ENCODE measurements at places on chromosomes 12 and 14. TPM values are rescaled to one million over a fixed set of nuclear protein-coding genes. Genes with fewer than 3 reads are reported as not detected.

GPRC5A gene
- not detected for total RNA-seq

CCDC177 gene
- not detected for total RNA-seq

ZBTB39 gene
- 8.8 TPM for total RNA-seq

KLRK1 gene
- total RNA-seq, result 195 TPM

LRFN5 gene
- not detected for total RNA-seq

GCH1 gene
- 73.2 TPM for total RNA-seq

SERPINA3 gene
- not detected for total RNA-seq

LMNTD1 gene
- total RNA-seq, result not detected

MTRFR gene
- 31.7 TPM for total RNA-seq

TEX52 gene
- total RNA-seq, result 0.67 TPM

CCDC196 gene
- not detected for total RNA-seq

DNA sequence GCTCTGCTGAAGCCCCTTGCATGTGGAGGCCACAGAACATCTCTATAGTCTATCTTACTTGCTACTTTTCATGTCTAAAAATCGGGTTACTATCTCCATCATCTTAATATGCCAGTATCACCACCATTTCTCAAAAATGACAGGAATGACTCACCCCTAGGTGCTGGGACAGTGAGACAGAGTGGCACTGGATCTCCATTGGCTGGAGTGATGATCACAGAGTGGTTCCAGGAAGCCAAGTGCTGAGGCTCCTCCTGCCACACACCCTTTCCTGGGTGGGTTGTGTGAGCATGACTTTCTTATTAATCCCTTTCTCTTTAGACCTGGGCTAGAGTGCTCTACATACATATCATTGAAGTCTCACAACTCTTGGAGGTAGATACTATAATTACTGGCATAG is 3.3 kb upstream of the ASCL1 start:
- DNase-seq, result peak; percentile 61

DNA sequence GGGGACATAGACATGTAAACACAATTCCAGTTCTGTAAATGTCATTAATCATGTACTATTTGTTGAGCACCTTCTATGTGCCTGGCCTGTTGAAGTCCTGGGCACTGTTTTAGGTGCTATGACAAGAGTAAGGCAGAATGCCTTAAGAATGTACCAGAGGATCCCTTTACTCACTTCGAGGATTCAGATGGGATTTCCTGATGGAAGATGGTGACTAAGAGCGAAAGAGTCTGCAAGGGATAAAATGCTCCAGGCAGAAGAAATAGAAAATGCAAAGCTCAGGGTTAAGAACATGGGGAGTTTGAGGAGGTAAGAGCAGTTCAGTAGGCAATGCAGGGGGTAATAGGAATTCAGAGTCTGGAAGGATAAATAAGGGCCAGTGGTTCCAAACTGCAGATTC is 671.3 kb upstream of the TBX3 start:
- no peak for DNase-seq

GRCh38 chr14:100667656-100668055 is 59.0 kb upstream of the DLK1 start:
- no peak for DNase-seq

GRCh38 chr12:44837114-44837755 is 38.9 kb downstream of the NELL2 start:
- no peak for DNase-seq

DNA sequence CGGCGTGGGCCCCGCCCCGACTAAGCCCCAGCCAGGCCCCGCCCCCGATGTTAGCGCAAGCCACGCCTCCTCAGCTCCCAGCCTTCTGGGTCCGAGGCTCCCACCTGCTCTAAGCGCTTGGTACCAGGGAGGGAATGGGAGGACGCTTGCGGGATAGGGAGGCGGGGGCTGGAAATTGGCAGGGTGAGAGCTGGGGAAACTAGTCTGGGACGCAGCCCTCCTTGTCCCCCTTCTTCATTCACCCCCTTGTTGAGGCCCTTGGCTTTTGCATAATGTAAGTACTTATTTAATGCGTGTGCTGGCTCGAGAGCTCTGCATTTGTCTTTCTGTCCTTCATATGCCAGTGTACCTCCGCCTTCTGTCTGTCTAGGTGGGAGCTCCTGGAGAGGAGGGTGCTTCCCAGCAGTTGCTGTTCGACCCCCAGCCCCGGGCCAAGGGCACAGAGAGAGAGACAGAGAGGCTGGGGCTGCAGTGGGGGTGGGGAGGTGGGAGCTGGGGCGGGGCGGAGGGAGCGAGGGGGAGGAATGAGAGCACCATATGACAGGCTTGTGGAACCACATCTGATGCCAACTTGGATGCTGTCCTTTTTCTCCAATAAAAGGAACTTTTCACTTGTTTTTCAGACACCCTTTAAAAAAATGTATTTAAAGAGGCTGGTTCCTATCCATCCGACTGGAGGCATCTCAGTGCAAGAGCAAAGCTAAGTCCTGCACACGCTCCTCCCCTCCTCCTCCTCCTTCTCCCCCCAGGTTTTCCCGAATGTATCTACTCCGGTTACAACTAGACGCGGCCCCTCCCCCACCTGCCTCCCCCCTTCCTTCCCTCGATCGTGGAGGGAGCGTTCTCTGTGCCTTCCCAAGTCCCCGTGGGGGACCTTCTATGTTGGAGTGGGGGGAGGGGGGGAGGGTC is 25.6 kb upstream of the MAP1LC3B2 start:
- peak; percentile 85 for DNase-seq

DNA sequence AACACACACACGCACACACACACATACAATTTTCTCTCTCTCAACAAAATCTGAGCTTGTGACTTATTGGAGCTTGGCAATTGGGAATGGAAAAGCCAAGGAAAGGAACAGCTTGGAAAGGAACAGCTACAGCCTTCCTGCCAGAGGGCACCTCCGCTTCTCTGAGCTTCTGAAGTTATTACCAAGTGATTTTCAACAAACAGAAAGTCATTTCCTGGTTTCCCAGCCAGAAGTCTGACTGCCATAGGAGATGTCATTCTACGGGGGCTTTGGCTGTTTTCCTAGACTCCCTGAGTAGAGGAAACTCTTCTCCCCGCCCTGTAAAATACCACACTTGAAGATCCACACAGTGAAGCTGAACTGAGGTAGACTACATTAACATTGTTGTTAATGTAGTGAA is 198.3 kb downstream of the CFAP54 start:
- no peak for DNase-seq

DNA sequence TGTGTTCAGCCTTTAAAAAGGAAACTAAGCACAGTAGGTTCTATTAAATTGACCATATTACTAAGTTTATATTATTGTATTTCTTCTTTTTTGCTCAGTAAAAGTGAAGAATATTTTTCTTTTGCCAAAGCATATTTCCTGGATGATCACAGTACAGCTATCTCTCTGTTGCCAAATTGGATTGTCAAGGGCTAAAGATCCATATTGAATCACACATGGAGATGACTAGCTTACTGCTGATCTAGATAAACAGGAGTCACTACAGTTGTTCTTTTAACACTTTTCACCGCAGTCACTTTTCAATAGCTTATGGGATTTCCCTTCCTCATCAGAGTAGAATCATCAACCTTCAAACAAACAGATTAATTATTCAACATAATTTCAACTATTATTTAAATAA is 78.6 kb downstream of the LRRC9 start:
- no peak for DNase-seq

- no peak for DNase-seq
These were observed 12.2 kb downstream of the RPH3A start for GRCh38 chr12:112803620-112804282.

DNA sequence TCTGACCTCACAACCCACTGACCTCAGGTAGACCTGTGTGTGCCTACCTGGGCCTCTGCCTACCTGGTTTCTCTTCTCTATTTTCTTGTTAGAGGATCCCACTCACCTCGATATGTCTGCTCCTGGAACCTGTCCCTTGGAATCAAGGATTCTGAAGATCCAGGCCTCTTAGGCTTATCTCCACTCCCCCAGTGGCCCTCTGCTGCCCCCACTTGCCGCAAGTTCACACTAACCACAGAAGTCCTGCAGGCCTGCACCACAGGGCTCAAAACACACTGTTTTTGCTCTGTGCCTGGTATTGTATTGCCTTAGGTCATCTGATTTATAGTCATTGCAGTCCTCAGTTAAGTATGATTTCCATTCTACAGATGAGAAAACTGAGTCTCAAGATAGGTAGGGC is 15.3 kb upstream of the NRXN3 start:
- DNase-seq, result no peak

GRCh38 chr12:20463913-20464524 is 95.7 kb downstream of the PDE3A start:
- DNase-seq, result no peak

- DNase-seq, result no peak
These were observed 518.7 kb upstream of the MGAT4C start for GRCh38 chr12:86774841-86775388.

GRCh38 chr14:21244544-21244943 is 24.7 kb downstream of the HNRNPC start:
- DNase-seq, result no peak

DNA sequence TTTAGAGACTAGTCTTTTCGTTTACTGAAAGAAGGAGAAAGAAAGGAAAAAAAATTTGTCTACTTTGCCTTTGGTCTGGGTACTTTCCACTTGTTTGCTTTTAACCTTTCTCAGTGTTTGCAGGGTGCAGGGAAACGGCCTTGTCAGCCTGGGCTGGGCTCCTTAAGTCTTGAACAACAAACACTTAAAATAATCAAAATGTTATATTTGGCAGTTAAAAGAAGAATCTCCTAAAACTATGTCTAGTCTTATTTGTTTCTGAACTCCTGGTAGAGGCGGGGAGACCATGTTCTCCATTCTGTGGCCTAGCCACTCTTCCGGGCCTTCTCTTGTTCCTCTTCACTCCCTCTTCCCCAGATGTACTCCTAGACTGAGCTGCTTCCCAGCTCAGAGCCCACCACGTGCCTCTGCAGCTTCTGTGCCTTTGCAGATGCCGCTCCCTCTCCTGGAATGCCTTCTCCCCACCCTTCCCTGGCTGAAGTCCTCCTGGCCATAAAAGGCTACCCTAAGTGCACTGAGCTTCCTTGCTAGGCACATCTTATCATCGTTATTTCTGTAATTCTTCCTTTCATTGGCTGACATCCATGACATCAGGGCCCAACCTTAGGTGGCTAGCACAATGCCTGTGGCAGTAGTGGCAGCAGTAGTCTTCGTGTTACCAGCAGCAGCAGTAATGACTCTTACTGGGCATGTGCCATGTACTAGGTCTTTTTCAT is 432.9 kb downstream of the ZFP36L1 start:
- no peak for DNase-seq

GRCh38 chr12:122834921-122835749 is at the start of gene HIP1R:
HIP1R (plus strand) TSS chr12:122835457; CDS start chr12:122835551, 94 bp downstream.
- peak; percentile 60 for DNase-seq

GRCh38 chr12:47032644-47033043 is 46.8 kb upstream of the PCED1B start:
- DNase-seq, result no peak

GRCh38 chr14:70171726-70172125 is 17.0 kb downstream of the SLC8A3 start:
- DNase-seq, result no peak

- DNase-seq, result no peak
These were observed 52.0 kb downstream of the RASSF9 start for GRCh38 chr12:85784096-85784720.

- no peak for DNase-seq
These were observed 12.8 kb downstream of the LRCOL1 start for GRCh38 chr12:132597333-132598316.

DNA sequence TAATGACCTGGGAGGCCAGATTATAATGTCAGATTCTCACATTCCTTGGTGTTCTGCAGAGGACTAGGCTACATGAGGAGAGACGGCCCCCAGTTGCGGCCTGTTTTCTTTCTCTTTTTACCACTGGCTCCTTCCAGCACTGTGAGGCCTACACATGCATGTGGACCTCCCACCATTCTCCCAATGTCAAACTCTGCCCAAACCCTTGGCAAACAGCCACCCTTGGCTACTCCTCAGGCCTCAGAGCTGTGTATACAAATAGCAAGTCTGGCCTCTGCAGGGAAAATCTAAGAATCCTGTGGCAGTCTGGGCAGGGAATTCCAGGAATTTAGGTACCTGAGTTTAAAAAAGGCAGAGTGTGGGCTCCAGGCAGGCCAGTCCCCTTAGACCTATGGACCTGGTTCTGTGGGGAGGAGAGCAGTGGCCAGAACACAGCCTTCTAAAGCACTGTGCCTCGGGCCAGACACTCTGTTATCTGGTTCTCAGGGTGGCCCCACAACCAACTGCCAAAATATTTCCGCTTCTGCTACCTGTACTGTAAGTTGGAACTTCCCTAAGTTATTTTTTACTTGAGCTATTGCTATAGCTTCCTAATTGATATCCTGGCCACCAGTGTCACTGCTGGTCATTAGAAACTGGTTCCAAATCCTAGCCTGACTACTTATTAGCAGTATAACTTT is 19.9 kb upstream of the NEDD1 start:
- no peak for DNase-seq

DNA sequence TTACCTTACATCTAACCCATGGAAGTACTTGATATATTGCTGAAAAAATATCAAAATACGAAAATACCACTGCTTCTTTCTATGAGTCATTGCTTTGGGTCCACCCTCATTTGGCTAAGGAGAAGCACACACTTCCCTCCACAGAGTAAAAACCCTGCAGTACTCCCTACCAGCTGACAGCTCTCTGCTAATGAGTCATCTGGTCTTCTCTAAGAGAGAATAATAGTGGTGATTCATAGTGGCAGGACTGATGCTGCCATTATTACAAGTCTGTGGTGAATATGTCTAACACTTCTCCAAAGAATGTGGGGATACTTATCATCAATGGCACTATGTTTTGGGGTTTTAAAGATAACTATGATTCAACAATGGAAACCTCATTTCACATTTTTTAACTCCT is 90.7 kb downstream of the PPFIA2 start:
- no peak for DNase-seq

- peak; percentile 61 for DNase-seq
These were observed 9.8 kb downstream of the APPL2 start for GRCh38 chr12:105226219-105226618.

GRCh38 chr14:49420201-49420600 is 166.0 kb downstream of the RPS29 start:
- DNase-seq, result no peak

- no peak for DNase-seq
These were observed 53.3 kb upstream of the NCOR2 start for GRCh38 chr12:124620606-124621295.

GRCh38 chr14:102866982-102867761 is 55.3 kb upstream of the AMN start:
- DNase-seq, result no peak

DNA sequence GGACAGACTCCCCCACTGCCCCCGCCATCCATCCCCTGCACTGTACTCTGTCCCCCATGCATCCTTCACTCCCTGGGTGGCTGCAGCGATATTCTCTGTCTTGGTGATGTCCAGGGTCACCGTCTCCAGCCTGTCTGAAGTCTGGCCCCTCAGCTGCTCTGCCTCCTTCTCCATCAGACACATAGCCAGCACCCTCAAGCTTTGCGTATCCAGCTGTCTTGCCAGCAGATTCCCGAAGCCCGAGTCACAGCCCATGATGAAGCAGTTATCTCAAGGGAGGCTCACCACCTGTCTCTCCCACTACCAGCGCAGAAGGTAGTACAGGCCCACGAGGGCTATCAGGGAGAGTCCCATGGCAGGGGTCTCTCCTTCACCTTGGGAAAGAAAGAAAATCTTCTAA is 77.8 kb downstream of the HSD17B6 start:
- DNase-seq, result no peak

All from activated CD8-positive, alpha-beta memory T cell treated with anti-CD3 and anti-CD28 coated beads, Interleukin-2, amount 10 ng/mL, durations not matched to agents 7 days and 5 days (primary cell).